ENCODE measurements at places on chromosomes 12 and 14.
A peak's percentile ranks its signal among the peaks of the same experiment; 100 is the strongest.

GRCh38 chr12:88805692-88806091, 225.4 kb upstream of the KITLG start:
- DNase-seq, result no peak

DNA sequence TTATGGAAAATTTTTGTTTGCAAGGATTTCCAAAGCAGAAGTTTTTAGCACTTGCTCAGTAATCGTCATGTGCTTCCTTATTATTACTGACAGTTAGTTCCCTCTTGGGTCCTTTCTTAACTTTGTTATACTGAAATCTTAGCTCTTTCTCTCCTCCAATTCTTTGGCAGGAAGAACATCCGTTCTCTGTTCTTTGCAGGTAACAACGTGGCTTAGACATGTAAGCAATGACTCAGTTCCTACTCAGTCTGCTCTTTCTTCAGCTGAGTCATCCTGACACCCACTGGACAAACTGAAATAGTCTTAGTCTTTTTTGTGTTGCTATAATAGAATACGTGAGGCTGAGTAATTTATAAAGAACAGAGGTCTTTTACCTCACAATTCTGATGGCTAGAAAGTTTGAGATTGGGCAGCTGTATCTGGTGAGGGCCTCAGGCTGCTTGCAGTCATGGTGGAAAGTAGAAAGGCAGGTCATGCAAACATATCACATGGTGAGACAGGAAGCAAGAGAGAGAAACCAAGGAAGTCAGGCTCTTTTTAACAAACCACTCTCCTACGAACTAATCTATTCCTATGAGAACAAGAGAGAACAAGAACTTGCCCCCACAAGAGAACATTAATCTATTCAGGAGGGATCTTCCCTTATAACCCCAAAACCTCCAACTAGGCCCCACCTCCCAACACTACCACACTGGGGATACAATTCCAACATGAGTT, 49.2 kb downstream of the TESPA1 start:
- DNase-seq, result peak; percentile 34

DNA sequence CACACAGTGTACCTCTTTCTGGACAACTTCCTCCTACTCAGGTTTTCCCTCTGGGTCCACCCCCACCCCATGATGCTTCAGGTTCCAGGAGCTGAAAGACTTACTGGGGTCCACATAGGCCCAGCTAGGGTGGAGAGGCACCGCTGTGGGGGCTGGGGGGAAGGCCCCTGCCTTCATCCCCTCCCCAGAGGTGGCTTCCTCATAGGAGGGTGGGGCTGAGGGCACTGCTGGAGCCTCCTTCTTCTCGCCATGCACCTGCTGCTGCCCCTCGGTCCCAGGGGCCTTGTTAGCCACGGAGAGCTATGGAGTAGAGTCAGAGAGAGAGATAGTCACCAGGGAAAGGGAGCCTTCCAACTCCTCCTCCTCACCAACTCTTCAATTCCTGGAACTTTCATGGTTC, 2.7 kb downstream of the FAIM2 start:
- no peak for DNase-seq

- no peak for DNase-seq
Observed at GRCh38 chr14:69473946-69474345, 10.6 kb upstream of the PLEKHD1 start.

DNA sequence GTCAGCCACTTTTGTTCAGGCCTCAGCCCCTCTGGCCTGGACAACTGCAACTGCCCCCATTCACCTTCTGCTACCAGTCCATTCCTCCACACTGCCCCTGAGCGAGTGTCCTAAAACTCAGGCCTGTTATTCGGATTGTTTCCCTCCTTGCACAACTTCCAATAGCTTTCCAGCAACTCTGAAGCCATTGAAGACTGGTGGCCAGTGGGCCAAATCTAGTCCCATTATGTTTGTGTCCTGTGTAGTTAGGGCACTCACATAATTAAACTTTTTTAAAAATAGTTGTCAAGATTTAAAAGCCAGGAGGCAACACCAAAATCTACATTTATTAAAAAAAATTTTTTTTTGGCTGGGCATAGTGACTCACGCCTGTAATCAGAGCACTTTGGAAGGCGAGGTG, 17.8 kb upstream of the FIGNL2 start:
- no peak for DNase-seq

DNA sequence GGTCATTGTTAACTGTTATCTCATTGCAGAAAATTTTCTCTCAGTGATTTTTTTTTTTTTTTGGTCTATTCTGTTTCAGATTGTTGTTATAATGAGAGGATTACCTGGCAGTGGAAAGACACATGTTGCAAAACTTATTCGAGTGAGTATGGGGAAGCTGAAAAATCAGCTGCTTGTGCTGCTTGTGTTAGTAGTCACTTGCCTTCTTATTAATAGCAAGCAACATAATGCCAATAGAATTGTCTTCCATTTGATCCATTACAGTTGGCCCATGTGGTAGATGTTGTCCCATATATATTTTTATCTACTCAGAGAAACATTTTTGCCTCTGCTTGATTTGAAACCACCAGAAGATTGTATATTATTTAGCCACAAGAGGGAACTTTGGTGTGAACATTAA, 53.0 kb downstream of the YLPM1 start:
- DNase-seq, result no peak

DNA sequence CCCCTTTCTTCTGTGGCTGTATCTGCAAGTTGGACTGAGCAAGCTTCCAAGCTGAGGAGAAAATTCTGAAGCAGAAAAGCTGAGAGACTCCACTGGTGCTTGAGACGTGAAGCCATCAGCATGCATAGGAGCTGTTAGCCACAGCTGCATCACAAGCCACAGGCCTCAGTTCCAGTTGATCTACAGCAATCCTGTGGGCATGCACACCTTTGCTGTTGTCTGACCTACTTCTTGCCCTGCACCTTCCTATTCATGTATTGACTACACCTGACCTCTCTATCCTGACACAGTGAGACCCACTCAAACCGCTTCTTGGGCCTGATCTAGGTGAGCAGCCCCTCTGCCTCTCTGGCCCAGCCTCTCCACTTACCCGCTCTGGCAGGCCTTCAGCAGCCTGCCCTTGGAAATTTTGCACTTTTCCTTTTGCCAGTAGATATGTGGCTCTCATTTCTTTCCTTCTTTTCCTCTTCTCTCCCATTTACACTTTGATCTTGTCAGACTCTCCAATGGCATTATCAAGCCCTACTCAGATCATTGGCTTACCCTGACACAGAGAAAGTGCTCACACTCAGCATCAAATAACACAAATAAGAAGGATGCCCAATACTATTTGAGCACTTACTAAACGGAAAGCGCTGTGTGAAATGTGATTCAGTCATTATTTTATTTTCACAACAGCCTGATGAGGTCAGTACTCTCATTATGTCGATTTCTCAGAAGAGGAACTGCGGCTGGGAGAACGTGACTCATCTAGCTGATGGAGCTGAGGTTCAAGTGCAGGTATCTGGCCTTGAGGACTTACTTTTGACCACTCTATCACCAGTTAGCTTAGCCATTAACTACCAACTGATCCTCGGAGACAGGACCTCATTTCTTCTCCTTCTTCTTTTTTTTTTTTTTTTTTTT, 21.9 kb upstream of the PTGR2 start:
- DNase-seq, result no peak

DNA sequence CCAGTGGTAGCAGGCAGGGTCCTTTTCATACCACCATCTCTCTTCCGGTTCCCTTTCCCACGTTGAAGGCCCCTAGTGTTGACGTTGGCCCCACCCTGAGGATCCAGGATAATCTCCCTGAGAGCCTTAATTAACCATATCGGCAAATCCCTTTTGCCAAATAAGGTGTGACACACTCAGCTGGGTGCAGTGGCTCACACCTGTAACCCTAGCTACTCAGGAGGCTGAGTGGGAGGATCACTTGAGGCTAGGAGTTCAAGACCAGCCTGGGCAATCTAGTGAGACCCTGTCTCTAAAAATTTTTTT, 2.8 kb upstream of the TMEM119 start:
- DNase-seq, result no peak

- no peak for DNase-seq
Observed at GRCh38 chr12:90659060-90659459, 295.9 kb downstream of the CCER1 start.

GRCh38 chr12:62260733-62261683, 804 bp downstream of the USP15 start:
- DNase-seq, result peak; percentile 63

- DNase-seq, result no peak
Observed at GRCh38 chr12:128026696-128027574, 240.0 kb upstream of the TMEM132C start.

- peak; percentile 68 for DNase-seq
Observed at GRCh38 chr12:31591380-31591901, 505 bp upstream of the DENND5B start.

DNA sequence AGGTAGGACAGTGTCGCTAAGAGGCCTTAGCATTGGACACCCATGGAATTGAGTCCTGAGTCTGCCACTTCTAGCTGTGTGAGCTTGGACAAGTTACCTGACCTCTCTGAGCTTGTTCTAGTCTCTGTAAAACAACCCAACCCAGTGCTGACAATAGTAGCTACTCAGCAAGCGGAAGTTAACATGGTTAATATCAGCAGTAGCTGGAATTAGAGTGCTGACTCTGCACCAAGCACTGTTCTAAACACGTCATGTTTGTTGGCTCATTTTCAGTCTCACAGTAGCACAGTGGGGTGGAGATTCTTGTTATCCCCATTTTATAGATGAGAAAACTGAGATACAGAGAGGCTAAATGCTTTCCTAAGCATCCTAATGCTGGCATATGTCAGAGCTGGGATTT, 47.5 kb upstream of the RIN3 start:
- no peak for DNase-seq

DNA sequence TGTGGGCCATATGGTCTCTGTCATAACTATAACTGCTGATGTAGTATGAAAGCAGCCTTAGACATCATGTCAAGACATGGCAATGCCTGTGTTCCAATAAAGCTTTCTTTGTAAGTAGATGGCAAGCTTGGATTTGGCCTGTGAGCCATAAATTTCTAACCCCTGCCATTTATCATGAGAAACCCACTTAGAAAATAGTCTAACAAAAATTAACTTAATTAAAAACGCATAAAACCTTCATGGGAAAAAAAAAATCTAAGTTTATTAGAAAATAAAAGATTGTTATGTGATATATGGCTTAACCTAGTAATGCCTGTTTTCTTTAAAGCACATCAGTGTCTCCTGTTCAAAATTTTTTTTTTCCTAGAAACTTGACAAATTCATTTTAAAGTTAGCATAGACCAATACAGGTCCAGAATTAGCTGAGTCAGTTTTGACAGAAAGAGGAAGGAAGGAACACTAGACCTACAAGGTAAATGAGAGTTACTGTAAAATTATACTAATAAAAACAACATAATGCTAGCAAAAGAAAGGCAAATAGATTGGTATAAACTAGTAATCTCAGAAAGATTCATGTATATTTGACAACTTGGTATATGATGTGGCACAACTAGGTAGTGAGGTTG, 68.2 kb downstream of the USP15 start:
- no peak for DNase-seq

DNA sequence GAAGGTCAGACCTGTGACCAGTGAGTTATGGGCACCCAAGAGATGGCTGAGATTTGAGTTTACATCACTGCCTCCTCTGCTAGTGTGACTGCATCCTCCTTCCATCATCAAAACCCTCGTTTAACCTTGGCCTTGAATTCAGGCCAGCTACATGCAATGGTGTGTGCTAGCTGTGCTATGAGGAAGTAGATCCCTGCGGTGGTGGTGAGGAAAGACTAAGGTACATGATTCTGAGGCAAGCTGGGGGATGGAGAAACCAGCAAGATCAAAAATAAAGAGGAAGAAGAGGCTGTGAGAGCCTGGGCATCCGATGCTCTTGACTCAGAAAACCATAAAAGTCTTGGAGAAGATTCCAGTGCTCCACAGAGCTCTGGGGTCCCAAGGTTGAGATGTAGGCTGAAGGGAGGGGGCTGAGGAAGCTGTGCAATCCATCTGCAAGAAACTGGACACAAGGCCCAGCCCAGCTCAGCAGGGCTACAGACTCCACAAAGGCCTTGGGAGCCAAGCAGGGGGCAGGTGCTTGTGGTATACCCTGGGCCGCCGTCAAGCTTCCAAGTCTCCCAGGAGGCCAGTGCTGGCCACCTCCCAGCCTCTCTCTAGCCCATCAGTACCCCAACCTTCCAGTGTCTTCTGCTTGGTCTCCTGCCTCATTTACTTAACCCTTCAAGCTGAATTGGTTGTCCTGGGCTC, 774.8 kb downstream of the VRK1 start:
- DNase-seq, result no peak

- DNase-seq, result no peak
Observed at GRCh38 chr12:132404951-132405741, 75.8 kb upstream of the GALNT9 start.

GRCh38 chr14:105315941-105316576, 1.5 kb downstream of the PACS2 start:
- DNase-seq, result no peak

- no peak for DNase-seq
Observed at GRCh38 chr12:116458492-116458891, 100.7 kb upstream of the MAP1LC3B2 start.

DNA sequence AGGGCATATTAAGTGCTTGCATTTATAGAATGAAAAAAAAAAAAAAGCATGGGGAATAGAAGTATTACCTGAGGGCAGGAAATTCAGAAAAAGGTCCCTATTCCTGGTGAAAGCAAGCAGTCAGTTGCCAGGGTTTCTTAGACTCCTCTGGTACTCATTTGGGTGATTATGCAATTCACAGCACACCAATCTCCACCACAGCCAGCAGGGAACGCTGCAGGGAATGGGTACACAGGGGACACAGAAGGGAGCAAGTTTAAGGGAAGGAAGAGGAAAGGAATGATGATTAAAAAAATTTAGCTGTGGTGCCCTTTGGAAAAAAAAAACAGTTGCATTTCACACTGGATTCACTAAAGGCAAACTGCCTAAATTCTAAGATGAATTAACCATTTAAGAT, 14.2 kb downstream of the BLTP3B start:
- no peak for DNase-seq

Measured in caudate nucleus (tissue), 63 donors.